ENCODE measurements at places on chromosomes 16 and 17.

- DNase-seq, result no peak
These were observed 143.4 kb upstream of the CDC42EP4 start for GRCh38 chr17:73455050-73455687.

DNA sequence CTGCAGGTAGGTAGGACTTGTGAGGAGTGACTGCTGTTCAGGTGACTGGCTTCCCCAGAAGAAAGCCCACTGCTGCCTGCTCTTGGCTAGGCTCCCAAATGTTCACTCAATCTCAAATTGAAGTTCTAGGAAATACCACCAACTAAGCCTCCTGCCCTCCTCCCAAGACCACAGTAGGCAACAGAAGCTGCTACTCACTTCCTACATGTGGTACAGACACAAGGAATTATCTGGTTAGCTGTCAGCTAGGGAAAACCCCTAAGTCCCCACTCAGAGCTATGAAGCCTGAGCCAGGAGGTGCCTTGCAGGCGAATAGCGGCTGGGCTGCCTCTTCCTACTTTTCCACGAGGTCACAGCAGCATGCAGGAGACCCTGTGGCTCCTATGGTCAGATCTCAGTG is 4.9 kb downstream of the FBXO39 start:
- no peak for DNase-seq

GRCh38 chr16:29024278-29024677 is 39.4 kb downstream of the LAT start:
- DNase-seq, result no peak

DNA sequence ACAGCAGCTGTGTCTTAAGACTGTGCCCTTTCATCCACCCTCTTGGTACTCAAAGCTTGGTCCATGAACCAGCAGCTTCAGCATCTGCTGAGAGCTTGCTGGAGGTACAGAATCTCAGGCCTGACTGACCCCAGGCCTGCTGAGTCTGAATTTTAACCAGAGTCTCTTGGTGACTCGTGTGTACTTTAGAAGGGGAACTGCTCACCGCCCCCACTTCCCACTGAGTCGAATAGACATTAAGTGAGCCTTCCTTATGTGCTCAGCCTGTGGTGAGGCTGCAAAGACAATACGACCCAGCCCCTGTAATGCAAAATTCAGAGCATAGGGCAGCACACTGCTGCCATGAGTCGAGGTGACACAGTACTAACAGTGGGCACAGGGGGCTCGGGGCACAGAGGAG is 662.8 kb downstream of the WWOX start:
- no peak for DNase-seq

DNA sequence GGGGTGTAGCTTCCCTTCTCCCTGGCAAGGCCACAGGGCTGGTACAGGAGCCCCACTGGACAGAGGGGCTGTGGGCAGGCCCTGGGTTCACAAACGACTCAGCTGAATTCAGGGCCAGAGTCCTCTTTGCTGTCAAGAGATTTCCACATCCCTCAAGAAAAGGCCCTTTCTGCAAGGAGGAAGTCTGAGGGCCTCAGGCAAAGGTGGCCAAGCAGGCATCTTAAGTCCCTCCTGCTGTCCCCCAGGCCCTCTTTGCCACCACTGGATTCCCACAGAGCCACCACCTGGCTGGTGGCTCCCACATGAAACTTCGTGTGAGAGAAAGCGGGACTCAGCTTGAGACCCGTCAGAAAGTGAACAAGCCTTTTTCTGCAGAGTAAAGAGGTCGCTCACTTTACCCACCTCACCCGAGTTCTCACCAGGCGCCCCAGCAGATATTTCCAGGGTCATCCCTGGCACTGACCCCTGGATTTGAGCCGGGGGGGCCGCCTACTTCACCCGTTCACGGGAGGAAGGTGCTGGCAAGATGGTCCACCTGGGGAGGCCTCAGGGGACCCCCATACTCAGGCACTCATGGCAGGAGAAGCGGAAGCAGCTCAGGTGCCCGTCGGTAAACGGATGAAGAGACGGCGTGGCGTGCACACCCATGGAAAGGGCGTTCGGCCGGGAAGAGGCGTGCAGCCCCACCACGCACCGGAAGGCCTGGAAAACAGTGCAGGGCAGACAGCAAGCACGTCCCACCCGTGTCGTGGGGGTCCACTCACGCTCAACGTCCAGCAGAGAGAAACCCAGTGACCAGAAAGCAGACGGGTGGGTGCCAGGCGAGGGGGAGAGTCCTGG is 3.6 kb downstream of the RNF166 start:
- DNase-seq, result no peak

GRCh38 chr17:72702998-72703397 is 389.5 kb downstream of the SLC39A11 start:
- no peak for DNase-seq

DNA sequence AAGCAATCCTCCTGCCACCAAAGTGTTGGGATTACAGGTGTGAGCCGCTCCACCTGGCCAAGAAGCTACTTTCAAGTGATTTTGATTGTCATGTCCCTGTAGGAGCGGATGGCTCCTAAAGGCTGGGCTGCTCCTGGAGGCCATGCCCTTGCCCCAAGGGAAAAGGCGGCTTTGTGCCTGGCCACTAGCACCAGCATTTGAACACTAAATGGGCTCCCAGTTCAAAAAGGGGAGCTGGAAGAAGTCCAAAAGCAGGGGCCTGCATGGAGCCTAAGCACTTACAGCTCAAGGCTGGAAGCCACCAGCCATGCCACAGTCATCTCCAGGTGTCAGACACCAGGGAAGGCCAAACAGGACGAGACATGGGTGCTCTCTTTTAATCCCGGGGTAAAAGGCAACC is 26.8 kb downstream of the SPHK1 start:
- DNase-seq, result no peak

DNA sequence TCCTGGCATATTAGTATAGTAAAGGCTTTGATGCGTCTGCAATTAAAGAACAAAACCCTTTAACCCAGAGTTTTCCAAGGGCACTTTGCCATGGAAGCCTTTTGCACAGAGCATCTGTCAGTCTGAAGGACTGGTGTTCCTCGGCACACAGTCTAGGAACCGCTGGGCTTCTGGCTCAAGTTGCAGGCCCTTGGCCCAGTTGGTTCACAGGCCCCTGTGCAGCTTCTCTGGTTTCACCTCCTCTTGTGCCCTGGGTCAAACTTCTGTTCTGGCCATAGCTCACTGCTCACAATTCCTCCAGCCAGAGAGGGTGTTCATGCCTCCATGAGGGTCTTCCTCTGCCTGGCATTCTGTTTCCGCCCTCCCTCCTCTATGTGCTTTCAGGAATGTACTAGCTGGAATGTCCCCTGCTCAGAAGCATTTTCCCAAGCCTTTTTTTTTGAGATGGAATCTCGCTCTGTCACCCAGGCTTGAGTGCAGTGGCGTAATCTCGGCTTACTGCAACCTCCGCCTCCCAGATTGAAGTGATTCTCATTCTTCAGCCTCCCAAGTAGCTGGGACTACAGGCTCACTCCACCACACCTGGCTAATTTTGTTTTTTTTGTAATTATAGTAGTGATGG is 34.5 kb upstream of the TEX2 start:
- DNase-seq, result no peak

GRCh38 chr16:48632137-48632774 is 22.3 kb upstream of the N4BP1 start:
- no peak for DNase-seq

DNA sequence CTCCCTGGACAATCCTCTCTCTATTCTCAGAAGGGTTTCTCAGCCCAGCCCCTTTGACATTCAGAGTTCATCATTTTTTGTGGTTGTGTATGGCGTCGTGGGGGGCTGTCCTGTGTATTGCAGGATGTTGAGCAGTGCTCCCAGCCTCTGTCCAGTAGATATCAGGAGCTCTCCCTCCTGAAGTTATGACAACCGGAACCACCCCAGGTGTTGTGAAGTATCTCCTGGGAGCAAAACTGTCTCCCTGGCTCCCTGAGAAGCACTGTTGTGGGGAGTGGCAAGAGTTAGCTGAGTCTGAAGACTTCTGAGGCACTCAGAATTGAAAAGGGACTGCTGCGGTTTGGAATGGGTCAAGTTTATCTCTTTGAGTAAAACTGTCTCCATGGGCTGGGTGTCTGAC is 55.9 kb upstream of the MGAT5B start:
- no peak for DNase-seq

GRCh38 chr16:6777624-6778023 is 555.0 kb upstream of the RBFOX1 start:
- DNase-seq, result no peak

DNA sequence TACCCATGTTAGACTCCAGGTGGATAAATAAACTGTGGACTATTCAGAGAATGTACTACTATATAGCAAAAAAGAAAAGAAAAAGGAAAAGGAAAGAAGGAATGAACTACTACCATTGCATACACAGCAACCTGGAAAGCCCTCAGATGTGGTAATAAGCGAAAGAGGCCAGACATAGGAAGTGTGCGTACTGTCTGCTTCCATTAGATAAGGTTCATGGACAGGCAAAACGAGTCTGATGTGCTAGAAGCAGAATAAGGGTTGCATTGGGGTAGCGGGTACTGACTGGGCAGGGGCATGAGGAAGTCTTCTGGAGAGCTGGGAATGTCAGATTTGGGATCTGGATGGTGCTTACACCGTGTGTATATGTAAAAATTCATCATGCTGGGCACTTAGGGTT is 21.8 kb downstream of the CLEC16A start:
- DNase-seq, result no peak
